Breast epithelium (tissue), 4 donors: ENCODE measurements at places on chromosomes 2 and 18. TPM values are rescaled to one million over a fixed set of nuclear protein-coding genes. Genes with fewer than 3 reads are reported as not detected.

- H3K36me3 ChIP-seq, result no peaks in the 10 kb centered on the region
- no peak overlapping the region for H3K4me3 ChIP-seq
- no peak for DNase-seq
- H3K27ac ChIP-seq, result no peak overlapping the region
- H3K27me3 ChIP-seq, result no peaks in the 10 kb centered on the region
- H3K4me1 ChIP-seq, result no peaks in the 10 kb centered on the region
Observed at GRCh38 chr2:179825494-179825893, 35.9 kb downstream of the ZNF385B start.

DNA sequence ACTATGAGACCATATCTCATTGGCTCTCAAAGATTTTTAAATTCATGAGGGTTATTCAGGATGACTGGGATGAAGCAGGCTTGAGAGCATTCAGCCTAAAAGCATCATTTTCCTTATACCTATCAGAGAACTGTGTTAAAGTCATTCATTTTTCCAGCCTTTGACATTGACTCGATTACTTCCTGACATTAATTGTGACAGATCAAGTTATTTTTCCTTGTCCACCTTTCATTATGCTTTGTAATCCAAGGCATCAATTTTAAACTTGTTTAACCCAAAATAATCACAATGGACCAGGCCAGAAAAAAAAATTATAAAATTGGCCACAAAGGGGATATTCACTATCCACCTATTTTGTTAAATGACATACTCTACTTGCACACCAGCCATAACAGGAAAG lies 1606.8 kb upstream of the PIK3C3 start:
- H3K36me3 ChIP-seq, result no peaks in the 10 kb centered on the region
- no peak overlapping the region for H3K27ac ChIP-seq
- H3K4me1 ChIP-seq, result no peaks in the 10 kb centered on the region
- no peaks in the 10 kb centered on the region for H3K27me3 ChIP-seq

DNA sequence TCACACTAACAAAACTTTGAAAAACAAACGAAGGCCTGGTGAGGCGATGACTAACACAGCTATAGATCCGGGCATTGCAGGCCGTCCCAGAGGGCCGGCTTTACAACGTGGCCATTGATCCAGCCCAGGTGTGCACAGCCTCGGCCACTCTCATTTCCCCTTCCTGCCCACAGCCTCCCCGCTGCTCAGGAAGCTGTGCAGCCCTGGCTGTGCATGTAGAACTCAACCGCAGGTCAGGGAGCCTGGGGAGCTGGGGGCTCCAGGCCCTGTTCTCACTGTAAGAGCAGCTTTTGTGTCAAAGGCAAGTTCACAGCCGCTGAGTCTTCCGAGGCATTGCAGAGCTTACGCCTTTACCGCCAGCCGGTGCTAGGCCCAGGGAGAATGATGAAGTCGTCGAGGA lies 87.2 kb downstream of the LONRF2 start:
- H3K27ac ChIP-seq, result no peak overlapping the region
- no peaks in the 10 kb centered on the region for H3K4me1 ChIP-seq
- no peaks in the 10 kb centered on the region for H3K27me3 ChIP-seq
- no peaks in the 10 kb centered on the region for H3K36me3 ChIP-seq

- H3K36me3 ChIP-seq, result no peaks in the 10 kb centered on the region
- peak overlapping the region; percentile 23 for H3K27ac ChIP-seq
- no peaks in the 10 kb centered on the region for H3K27me3 ChIP-seq
Observed at GRCh38 chr2:28674062-28674712, 77.4 kb upstream of the PPP1CB start.

DNA sequence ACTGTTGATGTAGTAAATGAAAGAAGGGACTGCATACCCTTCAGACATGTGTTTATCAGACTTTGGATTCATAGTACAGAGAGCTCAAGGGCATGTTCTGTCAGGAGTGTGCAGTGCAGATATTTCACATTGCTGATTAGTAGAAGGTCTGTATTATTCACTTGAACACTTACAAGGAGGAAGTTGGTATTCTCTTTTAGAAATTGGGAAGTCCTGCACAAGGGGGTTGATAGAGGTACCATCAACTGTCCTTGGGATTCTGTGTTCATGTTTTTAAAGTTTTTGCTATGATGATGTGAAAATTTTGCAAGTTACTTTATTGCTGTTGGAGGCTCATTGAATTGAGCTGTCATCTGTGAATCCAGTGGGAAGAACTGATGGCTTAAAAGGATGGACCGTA lies 6.7 kb downstream of the PSMD1 start:
- no peaks in the 10 kb centered on the region for H3K27me3 ChIP-seq
- no peak overlapping the region for H3K4me3 ChIP-seq
- H3K4me1 ChIP-seq, result peaks cover 8% of the 10 kb centered on the region
- H3K27ac ChIP-seq, result no peak overlapping the region
- DNase-seq, result no peak

DNA sequence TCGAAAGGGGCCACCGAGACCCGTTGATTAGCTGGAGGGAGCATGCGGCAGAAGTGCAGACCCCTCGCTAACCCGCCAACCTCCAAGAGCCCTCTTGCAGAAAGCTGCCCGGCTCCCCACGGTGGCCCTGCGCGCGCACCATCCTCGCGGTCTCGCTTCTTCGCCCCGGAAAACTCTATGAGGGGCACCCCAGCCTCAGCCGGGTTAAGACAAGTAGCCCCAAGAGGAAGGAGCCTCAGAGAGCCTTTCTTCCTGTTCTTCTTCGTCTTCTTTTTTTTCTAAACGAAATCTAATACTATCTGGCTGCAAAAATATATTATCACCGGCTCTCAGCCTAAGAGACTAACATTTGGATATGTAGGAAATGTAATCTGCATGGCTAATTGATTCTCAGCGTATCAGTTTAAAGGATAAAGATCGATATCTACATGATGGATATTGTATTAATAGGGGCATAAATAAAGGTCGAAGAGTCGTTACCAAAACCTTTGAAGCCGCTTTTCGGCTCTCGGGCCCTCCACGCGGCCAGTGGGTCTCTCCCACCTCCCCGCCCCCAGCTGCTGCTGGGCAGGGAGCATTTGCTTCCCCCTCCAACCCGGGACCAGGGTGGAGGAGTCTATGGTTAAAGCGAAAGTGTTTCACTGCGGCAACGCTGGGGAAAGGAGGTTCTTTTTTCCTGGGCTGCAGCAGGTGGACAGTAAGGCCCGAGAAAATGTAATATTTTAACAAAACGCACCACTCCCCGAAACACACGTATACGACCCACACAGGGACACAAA lies 6.1 kb upstream of the PAX3 start:
- H3K36me3 ChIP-seq, result no peaks in the 10 kb centered on the region
- H3K27ac ChIP-seq, result no peak overlapping the region
- peaks cover 100% of the 10 kb centered on the region for H3K27me3 ChIP-seq
- peak overlapping the region; percentile 47 for H3K4me3 ChIP-seq
- no peak for DNase-seq
- peaks cover 9% of the 10 kb centered on the region for H3K4me1 ChIP-seq

GRCh38 chr2:206452242-206452641 lies 8.9 kb downstream of the ADAM23 start:
- no peak overlapping the region for H3K4me3 ChIP-seq
- H3K4me1 ChIP-seq, result no peaks in the 10 kb centered on the region
- H3K36me3 ChIP-seq, result no peaks in the 10 kb centered on the region
- no peak for DNase-seq
- no peaks in the 10 kb centered on the region for H3K27me3 ChIP-seq
- H3K27ac ChIP-seq, result no peak overlapping the region

- H3K4me3 ChIP-seq, result peak overlapping the region; percentile 68
- H3K36me3 ChIP-seq, result no peaks in the 10 kb centered on the region
- H3K4me1 ChIP-seq, result peaks cover 5% of the 10 kb centered on the region
- H3K27ac ChIP-seq, result peak overlapping the region; percentile 87
Observed at GRCh38 chr2:84458551-84459017, 496 bp downstream of the SUCLG1 start.

DNA sequence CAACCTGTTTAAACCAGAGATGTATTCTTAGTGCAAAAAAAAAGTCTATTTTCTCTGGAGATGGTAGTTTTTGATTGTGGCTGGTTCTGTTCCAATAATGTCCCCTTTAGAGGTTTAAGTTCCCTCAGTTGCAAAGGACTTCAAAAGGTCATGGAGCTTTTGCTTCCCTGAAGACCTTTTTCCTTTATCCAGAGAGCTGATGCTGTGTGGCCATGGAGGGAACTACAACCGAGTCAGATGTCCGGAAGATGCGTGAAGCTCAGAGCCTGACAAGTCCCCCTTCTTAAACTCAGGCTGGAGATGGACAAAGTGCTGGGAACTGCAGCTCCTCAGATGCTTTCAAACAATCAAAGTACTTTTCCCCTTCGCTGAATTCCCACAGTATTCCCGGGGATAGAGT lies 176.1 kb downstream of the TMEM18 start:
- no peak overlapping the region for H3K4me3 ChIP-seq
- H3K4me1 ChIP-seq, result no peaks in the 10 kb centered on the region
- H3K36me3 ChIP-seq, result no peaks in the 10 kb centered on the region
- no peak overlapping the region for H3K27ac ChIP-seq
- DNase-seq, result no peak

- no peaks in the 10 kb centered on the region for H3K36me3 ChIP-seq
- no peaks in the 10 kb centered on the region for H3K4me1 ChIP-seq
- no peak overlapping the region for H3K27ac ChIP-seq
- H3K27me3 ChIP-seq, result no peaks in the 10 kb centered on the region
Observed at GRCh38 chr2:142688856-142689605, 188.4 kb upstream of the KYNU start.

DNA sequence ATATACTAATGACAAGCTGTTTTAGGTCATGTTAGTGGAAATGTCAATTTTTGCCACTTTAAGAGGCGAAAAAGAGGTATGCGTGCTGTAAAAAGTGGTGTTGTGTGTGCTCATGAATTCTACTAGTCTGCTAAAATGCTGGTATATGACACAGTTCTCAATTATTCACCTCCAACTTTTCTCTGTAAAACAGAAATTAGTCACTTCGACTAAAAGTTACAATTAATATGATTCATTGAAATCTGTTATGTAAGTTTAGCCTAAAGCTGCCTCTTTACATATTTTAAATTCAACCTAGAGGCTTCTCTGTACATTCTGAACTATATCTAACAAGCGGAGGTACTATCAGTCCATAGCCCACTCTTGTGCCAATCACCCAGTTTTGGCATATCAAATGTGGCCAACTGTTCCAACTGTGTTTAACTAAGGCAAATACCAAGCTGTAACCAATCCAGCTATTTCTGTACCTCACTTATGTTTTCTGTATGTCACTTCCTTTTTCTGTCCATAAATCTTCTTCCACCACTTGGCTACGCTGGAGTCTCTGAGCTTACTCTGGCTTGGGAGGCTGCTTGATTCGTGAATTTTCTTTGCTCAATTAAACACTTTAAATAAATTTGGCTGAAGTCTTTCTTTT lies 20.8 kb downstream of the BAZ2B start:
- no peak for DNase-seq
- no peaks in the 10 kb centered on the region for H3K36me3 ChIP-seq
- H3K27me3 ChIP-seq, result no peaks in the 10 kb centered on the region

DNA sequence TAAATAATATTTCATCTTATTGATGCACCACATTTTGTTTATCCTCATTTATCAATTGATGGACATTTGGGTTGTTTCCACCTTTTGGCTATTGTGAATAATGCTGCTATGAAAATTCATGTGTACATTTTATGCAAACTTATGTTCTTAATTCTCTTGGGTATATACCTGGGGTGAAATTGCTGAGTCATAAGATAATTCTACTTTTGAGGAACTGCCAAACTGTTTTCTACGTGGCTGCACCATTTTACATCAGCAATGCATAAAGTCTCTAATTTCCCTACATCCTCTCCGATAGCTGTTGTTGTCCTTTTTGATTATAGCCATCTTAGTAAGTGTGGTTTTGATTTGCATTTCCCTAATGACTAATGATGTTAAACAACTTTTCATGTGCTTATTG lies 116.5 kb upstream of the DLX2 start:
- H3K4me1 ChIP-seq, result no peaks in the 10 kb centered on the region
- no peaks in the 10 kb centered on the region for H3K27me3 ChIP-seq
- no peak for DNase-seq
- no peak overlapping the region for H3K4me3 ChIP-seq
- H3K36me3 ChIP-seq, result no peaks in the 10 kb centered on the region

The RNF125 gene
- total RNA-seq, result 7.2 TPM

The TUBB8B gene
- not detected for total RNA-seq

The ARHGEF4 gene
- total RNA-seq, result 8.0 TPM

The RIT2 gene
- total RNA-seq, result not detected

The GPR55 gene
- not detected for total RNA-seq

The RASGRP3 gene
- 23.9 TPM for total RNA-seq

The ALPG gene
- not detected for total RNA-seq

The COL5A2 gene
- total RNA-seq, result 111 TPM

The ADD2 gene
- total RNA-seq, result 1.3 TPM

The SLC30A3 gene
- 0.33 TPM for total RNA-seq

The REG1B gene
- not detected for total RNA-seq

The C2orf80 gene
- total RNA-seq, result not detected
